ENCODE measurements at places on chromosomes 6 and 20.

DNA sequence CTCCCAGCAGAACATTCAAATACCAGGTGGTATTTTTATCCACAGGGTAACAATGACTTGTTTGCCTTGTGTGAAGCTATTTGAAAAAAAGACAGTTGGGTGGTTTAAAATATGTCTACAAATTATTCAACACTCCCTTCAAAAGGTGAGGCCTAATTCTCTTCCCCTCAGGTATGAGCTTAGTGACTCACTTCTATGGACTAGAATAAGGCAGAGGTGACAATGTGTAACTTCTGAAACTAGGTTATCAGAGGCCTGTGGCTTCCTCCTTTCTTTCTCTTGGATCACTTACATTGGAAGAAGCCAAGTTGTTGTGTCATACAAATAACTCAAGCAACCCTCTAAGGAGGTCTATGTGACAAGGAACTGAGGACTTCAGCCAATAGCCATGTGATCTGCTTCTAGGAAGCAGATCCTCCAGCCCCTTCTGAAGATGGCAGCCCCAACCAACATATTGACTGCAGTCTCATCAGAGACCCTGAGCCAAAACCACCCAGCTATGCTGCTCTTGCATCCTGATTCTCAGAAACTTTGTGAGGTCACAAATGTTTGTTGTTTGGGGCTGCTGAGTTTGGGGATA, 102.6 kb downstream of the SNAP25 start:
- no peak for DNase-seq

- DNase-seq = no peak
Observed at GRCh38 chr6:63321821-63322220, 2.0 kb upstream of the LGSN start.

GRCh38 chr6:93829009-93829408, 409.6 kb upstream of the EPHA7 start:
- DNase-seq = no peak

GRCh38 chr6:157198425-157199279, 124.7 kb downstream of the TMEM242 start:
- no peak for DNase-seq

- no peak for DNase-seq
Observed at GRCh38 chr20:12057778-12058177, 140.1 kb downstream of the BTBD3 start.

DNA sequence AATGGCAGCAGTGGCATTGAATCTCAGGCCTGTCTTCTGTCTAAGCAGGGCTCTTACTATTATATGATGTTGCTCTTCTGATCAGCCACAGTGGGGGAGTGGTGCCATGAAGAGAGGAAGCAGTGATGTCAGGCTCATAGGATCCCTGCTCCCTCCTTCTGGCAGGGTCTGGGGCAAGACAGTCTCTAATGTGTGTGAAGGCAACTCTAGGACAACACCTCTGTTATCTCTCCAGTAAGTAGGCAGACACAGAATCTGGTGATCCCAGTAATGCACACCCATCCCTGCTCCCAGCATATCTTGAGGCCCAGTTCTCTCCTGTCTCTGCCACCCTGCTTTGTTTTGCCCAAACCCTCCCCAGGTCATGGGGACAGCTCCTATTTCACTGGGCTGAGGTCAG, 8.8 kb downstream of the C20orf202 start:
- no peak for DNase-seq

- DNase-seq = no peak
Observed at GRCh38 chr6:96704713-96705112, 132.6 kb downstream of the GPR63 start.

Measured in Caki2 (cell line).